Caudate nucleus (tissue), 63 donors: ENCODE measurements at places on chromosomes 7 and 10.

- DNase-seq = no peak
Measured at GRCh38 chr7:143452495-143452894, 9.2 kb downstream of the TAS2R60 start.

- no peak for DNase-seq
Measured at GRCh38 chr7:158060216-158060615, 527.4 kb downstream of the PTPRN2 start.

GRCh38 chr10:95346715-95347401 is 56.1 kb upstream of the PDLIM1 start:
- DNase-seq = no peak

DNA sequence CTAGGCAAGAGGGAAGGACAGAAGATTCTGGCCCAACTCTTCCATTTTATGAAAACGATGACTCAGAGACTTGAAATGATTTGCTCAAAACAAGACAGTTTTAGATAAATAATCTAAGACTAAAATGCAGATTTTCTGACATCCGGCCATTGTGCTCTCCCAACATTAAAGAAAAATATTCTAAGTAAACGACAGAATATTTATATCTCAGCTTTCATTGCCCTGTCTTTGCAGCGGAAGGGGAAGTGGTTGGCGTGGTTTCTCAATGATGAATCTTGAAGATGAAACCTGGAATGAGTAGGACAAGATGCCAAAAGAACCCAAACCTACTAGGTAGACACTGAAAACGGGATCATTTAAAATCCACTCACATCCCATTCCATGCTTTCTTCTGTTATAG is 28.9 kb upstream of the NPY start:
- DNase-seq = no peak

- DNase-seq = no peak
Measured at GRCh38 chr10:125171402-125172306, 11.3 kb upstream of the CTBP2 start.
